ENCODE measurements at places on chromosomes 1 and 21. TPM values are rescaled to one million over a fixed set of nuclear protein-coding genes. Genes with fewer than 3 reads are reported as not detected.

GRCh38 chr1:69055194-69055593 is 512.5 kb upstream of the LRRC7 start:
- DNase-seq, result no peak

GRCh38 chr1:197170538-197170937 is 24.1 kb upstream of the ASPM start:
- no peak for DNase-seq

GRCh38 chr1:119361620-119362344 is 6.8 kb upstream of the HAO2 start:
- no peak for DNase-seq

HCN3 gene
- 2.1 TPM for total RNA-seq

SHISAL2A gene
- 1.1 TPM for total RNA-seq

All from thyroid gland (tissue), 4 donors.